Activated CD4-positive, alpha-beta T cell treated with anti-CD3 and anti-CD28 coated beads for 24 hours (primary cell): ENCODE measurements at places on chromosomes 5 and 9.

DNA sequence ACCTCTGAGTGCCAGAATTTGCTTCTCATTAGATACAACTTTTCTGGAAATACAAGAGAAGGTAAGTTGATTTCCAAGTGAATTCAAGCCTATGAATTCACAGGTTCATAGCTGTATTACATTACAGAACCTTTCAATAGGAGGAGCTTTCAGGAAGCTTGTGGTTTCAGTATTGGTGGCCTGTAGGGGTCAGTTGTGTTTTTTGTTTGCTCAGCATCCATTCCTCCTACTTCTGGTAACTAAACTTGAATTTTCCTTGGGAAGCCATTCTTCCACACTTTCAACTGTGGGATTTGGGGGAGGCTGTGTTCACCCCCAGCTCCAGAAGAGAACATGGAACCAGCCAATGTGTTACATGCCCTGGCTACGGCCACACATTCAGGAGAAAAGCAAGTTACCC, 5.6 kb upstream of the CYSTM1 start:
- no peak for DNase-seq

GRCh38 chr9:113649054-113649453, 185.5 kb downstream of the RGS3 start:
- no peak for DNase-seq

- DNase-seq, result no peak
Measured at GRCh38 chr9:104871961-104872527, 55.9 kb downstream of the ABCA1 start.

DNA sequence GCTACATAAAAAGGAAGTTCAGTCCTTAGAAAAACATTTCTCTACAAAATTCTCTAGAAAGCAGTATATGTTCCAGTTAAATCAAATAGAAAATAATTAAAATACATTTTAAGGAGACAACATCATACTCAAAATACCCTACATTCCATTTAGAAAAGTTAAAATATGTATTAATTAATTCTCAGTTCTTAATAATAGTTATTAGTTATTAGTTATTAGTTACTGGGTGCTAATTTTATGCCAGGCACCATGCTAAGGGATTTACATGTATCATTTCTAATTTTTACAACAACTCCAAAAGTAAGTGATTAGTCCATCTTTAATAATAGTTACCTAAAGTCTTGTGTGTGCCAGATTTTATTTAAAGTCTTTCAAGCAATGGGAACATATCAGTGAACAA, 38.0 kb downstream of the FAM114A2 start:
- DNase-seq, result no peak

GRCh38 chr5:154829589-154830218, 20.7 kb downstream of the FAXDC2 start:
- DNase-seq, result no peak

DNA sequence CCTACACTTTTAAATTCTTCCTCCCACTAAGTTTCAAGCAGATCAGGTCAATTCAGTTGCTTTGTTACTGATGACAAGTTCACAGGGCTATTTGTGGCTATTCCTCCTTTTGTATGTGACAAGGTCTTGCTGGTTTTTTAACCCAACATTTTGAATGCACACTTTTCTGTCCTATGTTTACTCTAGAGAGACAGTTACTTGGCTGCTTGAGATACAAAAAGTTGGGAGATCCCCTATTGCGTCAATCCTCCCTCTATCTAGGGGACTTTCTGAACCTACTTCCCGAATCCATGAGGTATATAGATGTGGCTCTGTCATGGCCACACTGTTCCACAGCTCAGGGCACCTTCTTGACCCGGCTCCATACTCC, 386.7 kb downstream of the NTRK2 start:
- no peak for DNase-seq

GRCh38 chr9:93099551-93100275, 3.7 kb downstream of the CARD19 start:
- no peak for DNase-seq

DNA sequence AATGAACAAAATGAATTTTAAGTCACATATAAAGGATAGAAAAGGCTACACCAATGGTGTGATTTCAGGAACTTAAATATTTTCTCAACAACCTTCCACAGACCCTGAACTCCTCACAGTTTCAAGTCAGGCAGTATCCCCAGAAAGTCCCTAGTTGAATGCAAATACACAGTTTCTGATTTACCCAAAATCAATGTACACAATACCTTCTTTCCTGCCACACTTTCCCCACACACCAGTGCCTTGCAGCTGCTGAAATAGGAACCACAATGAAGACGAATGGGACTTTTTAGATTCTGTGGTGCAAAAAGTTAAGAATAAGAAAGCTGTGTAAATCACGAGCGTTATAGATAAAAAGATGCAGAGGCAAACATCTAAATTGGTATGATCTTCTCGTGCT, 552.4 kb upstream of the MEF2C start:
- DNase-seq, result no peak

DNA sequence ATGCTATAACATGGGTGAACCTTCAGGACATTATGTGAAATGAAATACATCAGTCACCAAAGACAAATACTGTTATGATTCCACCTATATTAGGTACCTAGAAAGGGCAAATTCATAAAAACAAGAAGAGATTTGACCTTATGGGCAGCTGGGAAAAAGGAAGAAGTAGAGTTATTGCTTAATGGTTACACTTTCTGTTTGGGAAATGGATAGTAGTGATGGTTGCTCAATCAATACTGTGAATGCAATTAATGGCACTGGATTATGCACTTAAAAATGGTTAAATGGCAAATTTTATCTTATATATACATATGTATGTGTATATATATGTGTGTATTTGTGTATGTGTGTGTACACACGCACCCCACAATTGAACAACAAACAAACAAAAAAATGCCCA, 15.2 kb downstream of the FKBP15 start:
- no peak for DNase-seq

DNA sequence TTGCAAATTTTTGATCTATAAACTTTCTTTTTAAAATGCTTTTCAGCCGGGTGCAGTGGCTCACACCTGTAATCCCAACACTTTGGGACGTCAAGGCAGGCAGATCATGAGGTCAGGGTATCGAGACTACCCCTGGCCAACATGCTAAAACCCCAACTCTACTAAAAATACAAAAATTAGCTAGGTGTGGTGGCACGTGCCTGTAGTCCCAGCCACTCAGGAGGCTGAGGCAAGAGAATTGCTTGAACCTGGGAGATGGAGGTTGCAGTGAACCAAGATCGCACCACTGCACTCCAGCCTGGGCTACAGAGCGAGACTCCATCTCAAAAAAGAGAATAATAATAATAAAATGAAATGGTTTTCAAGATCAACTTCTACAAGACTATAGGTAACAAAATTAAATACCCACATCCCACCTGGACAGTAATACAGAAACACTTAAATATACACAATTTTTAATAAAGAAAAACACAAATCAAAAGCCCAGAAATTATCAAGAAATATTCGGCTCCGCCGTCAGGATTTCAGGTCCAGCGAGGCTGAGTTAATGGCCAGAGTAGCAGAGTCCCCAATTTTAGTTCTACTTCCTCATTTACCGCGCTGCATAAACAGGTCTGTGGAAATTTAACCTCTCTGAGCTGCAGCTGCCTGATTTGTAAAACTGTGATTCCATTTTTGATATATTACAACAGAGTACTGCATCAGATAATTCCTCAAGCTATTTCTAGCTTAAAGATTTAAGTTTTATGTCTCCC, 4.0 kb downstream of the TUT7 start:
- DNase-seq, result no peak

DNA sequence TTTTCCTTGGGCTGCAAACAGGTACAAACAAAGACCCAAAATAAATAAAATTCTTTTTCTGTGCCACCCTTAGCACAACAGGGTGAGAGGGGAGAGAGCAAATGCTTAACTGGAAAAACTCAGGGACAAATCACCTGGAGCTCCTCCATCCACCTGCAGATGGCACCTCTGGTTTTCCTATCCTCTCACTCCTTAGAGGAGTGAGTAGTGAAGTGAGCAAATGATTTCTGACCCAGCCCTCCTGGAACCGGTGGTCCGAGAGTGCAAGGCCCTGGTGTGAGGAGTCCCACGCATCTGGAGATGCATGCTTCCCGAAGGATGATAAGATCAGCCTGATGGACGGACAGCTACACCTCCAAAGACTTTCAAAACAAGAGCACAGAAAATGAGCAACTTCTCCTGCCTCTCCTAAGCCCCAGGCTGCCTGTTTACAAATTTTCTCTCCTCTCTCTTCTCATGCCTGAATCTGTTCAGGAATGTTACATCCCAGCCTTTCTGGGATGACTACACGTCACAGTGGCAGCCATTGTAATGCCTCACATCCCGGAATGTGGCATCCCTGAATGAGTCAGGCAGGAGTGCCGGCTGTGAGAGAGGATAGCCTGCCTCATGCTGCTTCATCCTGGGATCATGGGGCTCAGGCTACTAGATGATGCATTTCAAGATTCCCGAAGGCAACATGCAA, 86.4 kb downstream of the ADRB2 start:
- DNase-seq, result no peak
